ENCODE measurements at places on chromosomes 7 and 10.

DNA sequence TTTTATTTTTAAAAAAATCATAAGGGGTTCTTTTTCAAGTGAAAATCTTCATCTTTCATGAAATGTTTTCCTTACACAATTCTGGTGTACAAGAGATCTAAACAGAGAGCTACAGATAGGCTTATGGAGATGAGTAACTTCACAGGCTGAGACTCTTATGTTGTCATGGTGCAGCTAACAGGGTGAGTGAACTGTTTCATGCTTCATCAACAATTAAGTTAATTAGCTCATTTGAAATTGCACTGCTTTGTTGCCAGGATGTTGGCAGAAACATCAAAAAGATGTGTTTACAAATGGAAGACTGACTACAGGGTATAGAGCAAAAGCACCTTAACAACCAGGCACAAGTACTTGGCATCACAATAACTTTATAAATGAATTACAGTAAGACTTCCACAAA, 230.8 kb downstream of the FOXP2 start:
- no peak for DNase-seq

GRCh38 chr10:43819464-43820230, 171.0 kb upstream of the ZNF32 start:
- DNase-seq, result no peak

- DNase-seq, result no peak
Observed at GRCh38 chr10:131706952-131707351, 193.9 kb upstream of the PPP2R2D start.

DNA sequence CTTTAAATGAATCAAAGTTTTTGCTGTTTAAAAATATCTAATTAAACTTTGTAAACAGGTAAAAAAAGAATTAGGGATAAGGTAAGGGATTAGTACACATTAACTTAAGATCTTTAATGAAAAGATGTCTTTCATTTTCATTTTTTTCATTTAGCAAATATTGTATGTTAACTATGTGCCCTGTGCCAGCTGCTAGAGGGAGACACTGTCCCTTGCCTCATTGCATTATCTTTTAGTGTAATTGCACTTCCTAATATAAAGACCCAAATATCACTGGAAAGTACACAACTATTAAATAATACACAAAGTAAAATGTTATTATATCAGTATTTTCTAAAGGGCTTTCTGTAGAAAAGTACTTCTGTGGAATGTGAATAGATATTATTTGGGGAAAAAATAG, 102.7 kb downstream of the GPR37 start:
- DNase-seq, result no peak

GRCh38 chr7:77867537-77867865, 68.9 kb downstream of the PHTF2 start:
- DNase-seq, result no peak

GRCh38 chr7:134645935-134646334, 718 bp upstream of the BPGM start:
- DNase-seq, result peak; percentile 17

GRCh38 chr10:1036341-1036791, 10.7 kb upstream of the IDI2 start:
- DNase-seq, result no peak

DNA sequence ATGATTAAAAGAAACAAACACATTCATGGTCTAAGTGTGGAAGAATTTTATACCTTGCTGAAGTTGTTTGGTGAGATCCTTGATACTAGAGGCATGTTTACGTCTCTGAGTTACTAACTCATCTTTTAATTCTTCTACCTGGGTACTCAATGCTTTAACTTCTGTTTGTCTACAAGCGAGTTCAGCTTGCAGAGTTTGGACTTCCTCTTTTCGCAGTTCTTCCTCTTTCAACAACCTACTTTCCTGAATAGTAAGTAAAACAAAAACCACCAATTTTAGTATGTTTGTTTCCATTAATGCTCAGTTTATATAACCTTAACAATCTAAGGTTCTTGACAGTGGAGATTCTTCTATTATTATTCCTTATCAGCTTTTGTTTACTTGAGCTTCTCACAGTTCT, 42.9 kb downstream of the CCDC186 start:
- DNase-seq, result no peak

DNA sequence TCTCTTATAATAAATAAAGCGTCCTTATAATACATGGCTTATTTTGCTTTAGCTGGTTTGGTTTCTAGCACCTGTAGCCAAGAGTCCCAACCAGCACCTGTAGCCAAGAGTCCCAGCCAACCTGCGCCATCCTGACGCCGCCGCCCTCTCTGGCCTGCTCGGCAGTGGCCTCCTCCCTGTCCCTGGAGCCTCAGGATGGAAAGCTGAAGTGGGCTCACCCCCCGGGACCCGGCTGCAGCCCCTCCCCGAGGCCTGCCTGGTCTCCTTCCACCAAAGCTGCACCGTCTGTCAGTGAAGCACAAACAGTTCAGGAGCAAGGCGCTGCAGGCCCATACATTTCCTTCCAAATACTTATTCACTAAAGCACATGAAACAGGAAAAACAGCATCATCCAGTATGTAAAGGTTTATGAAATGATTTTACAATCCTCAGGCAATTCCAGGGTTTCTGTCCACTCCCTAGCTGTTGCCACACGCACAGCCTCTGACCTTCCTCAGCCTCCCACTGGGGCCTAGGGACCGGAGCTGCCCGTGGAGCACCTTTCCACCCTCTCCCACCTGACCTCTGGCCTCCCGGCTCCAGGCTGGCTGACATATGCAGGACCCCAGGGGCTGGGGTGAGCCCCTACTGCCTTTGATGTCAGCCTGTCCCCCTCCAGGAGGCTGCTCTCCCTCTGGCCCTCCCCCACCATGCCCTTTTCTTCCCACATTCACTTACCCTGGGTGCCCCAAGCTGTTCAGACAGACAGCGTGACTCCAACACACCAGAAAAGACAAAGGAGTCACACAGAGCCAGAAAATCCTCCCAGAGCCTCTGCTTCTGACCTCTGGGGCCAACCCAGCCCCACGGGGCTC, 149.6 kb upstream of the PPP2R2D start:
- no peak for DNase-seq

DNA sequence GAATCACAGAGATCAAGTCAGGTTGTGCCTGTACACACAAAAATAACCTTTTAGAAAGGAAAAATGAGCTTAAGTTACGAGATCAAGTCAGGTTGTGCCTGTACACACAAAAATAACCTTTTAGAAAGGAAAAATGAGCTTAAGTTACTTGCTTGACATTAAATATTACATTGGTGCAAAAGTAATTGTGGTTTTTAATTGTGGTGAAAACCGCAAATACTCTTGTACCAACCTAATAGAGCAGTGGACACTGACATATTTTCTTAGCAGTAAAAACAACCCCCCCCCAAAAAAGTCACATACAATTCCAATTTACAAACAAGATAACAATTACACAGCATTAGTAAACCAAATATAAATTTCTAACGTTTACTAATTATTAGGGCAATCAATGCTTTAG, 595.6 kb downstream of the GRM8 start:
- DNase-seq, result no peak

GRCh38 chr7:112399501-112399900, 50.8 kb upstream of the IFRD1 start:
- DNase-seq, result no peak

- no peak for DNase-seq
Observed at GRCh38 chr7:99674995-99675742, 4.6 kb downstream of the CYP3A5 start.

DNA sequence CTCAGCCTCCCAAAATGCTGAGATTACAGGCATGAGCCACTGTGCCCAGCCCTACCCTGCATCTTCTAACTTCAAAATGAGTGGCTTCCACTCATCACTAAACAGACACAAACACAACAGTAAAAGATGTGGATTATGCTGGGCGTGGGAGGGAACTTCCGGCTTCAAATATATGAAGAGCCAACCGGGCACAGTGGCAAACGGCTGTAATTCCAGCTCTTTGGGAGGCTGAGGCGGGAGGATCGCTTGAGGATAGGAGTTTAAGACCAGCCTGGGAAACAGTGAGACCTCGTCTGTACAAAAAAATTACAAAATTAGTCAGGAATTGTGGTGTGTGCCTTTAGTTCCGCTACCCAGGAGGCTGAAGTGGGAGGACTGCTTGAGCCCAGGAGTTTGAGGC, 92.2 kb upstream of the GNA12 start:
- DNase-seq, result no peak

GRCh38 chr10:125231116-125231812, 70.9 kb upstream of the CTBP2 start:
- no peak for DNase-seq

DNA sequence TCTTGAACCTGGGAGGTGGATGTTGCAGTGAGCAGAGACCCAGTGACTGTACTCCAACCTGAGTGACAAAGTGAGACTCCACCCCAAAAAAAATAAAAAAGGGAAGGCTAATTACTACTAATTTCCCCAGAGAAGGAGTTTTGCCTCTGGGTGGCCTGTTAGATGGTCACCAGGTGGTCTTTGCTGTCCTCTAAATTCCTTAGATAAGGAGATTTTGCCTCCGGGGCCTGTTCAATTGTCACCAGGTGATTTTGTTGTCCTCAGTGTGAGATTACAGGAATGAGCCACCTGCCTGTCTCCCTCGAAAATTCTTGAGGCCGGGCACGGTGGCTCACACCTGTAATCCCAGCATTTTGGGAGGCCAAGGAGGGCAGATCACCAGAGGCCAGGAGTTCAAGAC, 24.4 kb upstream of the ZMIZ2 start:
- DNase-seq, result no peak

GRCh38 chr10:97416565-97416964, 9.4 kb upstream of the PGAM1 start:
- no peak for DNase-seq

- peak; percentile 75 for DNase-seq
Observed at GRCh38 chr10:48306870-48307710, 613 bp downstream of the MAPK8 start.

DNA sequence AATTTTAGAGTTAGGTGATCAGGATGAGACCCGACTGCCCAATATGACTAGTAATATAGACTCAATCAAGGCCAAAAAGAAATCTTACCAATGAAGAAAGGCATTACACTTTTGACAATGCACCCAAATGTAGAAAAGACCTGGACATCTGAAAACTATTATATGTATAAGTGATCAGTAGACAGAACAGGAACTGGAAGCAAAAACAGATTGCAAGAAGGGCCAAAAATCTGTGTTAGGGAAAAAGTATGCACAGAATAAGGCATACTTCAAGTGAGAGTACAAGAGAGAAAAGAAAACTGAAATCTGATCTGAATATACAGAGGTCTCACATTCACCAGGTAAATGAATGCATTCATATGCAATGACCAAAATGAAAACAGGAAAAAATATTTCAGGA, 107.0 kb downstream of the GNAI1 start:
- no peak for DNase-seq

- DNase-seq, result no peak
Observed at GRCh38 chr7:107971613-107972012, 31.3 kb downstream of the LAMB1 start.

- no peak for DNase-seq
Observed at GRCh38 chr7:90660819-90661218, 64.7 kb downstream of the CDK14 start.

- no peak for DNase-seq
Observed at GRCh38 chr10:101458869-101459268, 104.9 kb downstream of the BTRC start.

GRCh38 chr7:70355198-70356020, 757.1 kb downstream of the AUTS2 start:
- DNase-seq, result no peak

- DNase-seq, result no peak
Observed at GRCh38 chr10:25815999-25816768, 117.8 kb upstream of the MYO3A start.

DNA sequence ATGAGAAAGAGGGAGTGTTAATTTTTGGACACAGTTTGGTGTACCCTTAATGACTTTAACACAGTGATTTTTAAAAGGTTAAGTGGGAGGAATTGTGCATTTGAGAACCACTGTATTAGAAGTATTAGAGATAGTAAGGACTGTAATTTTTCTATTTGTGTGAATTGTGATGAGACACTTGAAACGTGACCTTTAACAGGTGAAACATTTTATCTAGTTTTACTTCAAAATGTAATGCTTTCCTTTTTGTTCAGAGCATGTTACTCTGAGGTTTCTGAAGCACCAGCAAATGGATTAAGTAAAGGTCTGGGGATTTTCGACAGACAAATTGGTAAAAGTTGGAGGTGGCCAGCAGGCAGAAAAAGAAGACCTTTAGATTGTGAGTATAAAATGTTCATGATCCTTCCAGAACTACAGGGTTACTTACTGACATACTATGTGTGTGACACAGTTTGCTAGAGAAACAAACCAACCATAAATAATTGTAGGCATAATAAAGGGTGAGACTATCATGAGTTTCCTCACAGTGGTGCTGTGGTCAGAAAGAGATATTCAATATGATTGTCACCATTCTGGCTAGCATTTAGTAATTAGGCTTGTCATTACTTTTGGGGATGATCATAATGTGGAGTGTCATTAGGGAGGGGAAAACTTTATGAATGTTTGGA, 26.1 kb downstream of the LCOR start:
- DNase-seq, result no peak

DNA sequence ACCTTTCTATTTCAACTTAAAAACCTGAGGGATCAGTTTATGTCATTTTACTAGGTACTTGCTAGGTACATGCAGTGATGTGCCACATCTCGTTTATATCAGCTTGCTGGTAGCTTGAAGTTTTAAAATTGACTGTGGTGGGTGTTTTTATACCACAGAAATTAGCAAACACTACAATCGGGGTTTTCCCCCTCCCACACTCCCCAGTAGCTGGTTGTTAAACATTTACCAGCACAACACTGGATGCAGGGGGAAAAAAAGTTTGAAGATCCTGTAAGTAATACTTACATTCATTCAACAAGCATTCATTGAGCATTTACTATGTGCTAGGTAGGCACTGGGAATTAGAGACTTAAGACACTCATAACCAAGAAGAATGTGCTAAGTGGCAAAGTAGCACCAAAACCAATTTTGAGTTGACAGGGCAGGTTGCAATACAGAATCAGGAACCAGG, 32.6 kb downstream of the USP6NL start:
- no peak for DNase-seq

- no peak for DNase-seq
Observed at GRCh38 chr10:44558521-44558920, 173.6 kb upstream of the CXCL12 start.

DNA sequence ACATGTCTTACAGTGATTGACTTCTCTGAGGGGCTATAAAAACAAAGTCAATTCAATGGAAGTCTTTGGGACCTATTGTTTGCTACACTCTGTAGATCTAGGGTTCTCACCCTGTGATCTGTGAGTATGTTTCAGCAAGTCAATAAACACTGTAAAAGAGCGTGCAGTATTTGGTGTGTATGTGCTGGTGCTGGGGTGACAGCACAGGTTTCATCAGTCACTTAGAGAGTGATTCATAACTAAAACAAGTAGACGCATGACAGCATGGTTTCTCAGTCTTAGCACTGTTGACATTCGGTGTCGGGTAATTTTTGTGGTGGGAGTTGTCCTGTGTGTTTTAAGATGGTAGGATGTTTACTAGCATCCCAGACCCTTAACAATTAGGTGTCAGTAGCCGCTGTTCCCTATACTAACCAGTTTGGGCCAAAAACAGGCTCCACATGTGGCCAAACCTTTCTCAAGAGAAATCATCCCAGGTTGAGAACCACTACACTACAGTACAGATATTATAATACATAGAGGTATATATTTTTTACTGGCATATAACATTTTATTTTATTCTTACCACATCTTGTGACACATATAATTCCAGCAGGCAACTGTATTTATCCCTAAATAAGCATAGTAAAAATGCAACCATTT, 411.8 kb downstream of the ARL4A start:
- DNase-seq, result no peak

- no peak for DNase-seq
Observed at GRCh38 chr10:29685506-29685905, 50.7 kb upstream of the SVIL start.

GRCh38 chr10:114070710-114071109, 27.0 kb downstream of the ADRB1 start:
- no peak for DNase-seq
